ENCODE measurements at places on chromosomes 11 and 22.
A peak's percentile ranks its signal among the peaks of the same experiment; 100 is the strongest.

DNA sequence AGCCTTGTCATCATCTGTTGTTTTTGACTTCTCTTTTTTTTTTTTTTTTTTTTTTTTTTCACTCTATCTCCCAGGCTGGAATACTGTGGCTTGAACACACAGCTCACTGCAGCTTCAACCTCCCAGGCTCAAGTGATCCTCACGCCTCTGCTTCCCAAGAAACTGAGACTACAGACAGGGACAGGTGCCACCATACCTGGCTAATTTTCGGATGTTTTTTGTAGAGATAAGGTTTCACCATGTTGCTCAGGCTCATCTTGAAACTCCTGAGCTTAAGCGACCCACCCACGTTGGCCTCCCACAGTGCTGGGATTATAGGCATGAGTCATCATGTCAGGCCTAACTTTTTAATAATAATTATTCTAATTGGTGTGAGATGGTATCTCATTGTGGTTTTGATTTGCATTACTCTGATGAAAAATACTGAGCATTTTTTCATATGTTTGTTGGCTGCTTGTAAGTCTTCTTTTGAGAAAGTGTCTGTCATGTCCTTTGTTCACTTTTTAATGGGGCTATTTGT is 51.3 kb upstream of the OR9G4 start:
- no peak for DNase-seq

DNA sequence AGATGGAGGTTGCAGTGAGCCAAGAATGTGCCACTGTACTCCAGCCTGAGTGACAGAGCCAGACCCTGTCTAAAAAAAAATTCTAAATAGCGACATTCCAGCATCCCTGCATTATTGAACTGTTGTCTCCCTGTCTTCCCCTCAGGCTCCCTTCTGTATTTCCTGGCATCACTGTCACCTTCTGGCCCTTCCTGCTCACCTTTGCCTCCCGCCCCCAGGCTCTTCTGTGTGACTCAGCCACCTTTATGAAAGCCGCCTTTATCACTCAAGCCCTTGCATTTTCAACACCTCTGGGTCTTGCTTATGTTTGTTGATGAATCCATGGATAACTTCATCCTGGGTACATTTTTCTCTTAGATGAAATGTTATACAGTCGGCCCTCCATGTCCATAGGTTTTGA is 21.1 kb downstream of the UBASH3B start:
- DNase-seq = peak; percentile 68

DNA sequence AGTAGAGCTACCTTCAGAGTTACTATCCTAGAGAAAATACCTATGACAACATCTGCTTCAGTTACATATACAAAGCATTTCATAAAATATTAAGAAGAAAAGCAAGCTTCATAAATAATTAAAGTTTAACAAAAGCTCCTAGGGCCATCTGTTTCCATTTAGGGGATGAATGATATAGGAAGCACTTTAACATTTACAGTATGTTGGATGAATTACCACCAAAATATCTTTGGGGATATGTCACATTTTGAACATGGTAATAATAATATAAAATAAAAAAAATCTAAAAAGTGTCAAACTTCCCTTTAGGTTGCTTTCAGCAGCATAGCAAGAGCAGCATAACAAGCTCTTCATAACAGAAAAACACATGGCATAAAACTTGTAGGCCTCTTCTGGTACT is 104.6 kb downstream of the ATG16L2 start:
- no peak for DNase-seq

GRCh38 chr22:45612451-45612901 is 59.2 kb upstream of the ATXN10 start:
- peak; percentile 54 for DNase-seq

DNA sequence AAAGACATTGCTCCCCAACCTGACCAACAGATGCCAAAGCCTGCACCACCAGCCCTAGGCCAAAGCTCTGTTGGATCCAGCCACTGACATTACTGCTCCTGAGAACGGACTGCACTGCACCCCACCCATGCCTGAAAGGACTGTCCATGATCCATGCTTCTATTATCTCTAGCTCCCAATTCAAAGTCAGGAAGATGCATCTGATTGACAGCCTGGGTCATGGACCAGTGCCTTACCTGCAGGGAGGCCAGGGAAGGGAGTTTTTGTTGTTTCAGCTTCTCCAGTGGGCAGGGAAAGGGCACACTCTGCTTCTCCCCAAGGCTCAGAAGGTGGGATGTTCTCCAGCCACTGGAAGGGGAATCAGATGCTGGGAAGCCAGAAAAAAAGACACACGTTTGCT is 4.8 kb upstream of the PRDM11 start:
- no peak for DNase-seq

DNA sequence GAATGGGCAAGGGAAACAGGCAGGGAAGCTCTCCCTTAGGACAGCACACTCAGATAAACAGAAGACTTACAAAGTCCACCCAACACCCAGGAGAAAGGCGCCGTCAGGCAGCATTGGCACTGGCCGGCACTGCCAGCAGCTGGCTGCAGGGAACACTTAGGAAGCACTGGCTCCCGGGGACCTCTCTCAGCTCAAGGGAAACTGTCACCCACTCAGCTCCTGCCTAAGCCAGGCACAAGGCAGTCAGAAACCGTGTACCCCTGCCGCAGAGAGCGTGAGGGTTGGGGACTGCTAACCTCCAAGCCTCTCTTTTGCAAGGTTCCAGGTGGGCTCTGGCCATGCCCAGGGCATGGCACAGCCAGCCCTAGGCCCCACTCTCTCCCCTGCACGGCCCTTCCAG is 64.7 kb downstream of the DGCR2 start:
- no peak for DNase-seq

Measured in activated CD8-positive, alpha-beta T cell treated with anti-CD3 and anti-CD28 coated beads for 36 hours (primary cell).